NCI-H510A treated with DMSO at 0.1 percent for 48 hours (cell line): ENCODE measurements at places on chromosomes 3 and 15.

DNA sequence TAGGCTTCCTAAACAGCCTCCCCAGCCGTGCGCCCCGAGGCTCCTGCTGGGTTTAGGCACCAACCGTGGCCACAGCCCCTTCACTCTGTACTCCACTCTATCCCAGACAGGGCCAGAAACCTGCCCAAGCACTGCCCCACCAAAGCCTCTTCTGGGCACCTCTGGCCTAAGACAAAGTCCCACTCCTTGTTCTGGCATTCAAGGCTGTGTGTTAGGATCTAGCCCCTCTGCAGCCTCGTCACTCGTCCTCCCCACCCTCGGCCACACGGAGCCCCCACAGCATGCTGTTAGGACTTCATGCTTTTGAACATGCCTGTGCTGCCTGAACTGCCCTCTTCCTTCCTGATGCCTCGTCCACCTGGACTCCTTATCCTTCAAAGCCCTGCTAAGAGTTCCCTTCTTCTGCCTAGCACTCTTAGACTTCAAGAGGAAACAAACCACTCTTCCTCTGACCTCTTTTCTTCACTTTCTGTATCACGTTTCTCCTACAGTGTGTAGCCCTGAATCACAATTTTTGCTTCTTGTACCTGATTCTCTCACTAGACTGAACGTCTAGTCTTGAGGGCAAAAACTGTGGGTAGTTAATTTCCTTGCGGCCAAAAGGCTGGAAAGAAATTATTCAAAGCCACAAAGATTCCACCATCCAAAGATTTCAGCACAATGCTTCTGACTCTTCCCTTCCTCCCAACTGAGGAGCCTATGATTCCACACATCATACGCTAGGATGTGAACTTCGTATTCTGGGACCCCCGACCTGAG, 28.6 kb downstream of the WNT7A start:
- no peak for DNase-seq

DNA sequence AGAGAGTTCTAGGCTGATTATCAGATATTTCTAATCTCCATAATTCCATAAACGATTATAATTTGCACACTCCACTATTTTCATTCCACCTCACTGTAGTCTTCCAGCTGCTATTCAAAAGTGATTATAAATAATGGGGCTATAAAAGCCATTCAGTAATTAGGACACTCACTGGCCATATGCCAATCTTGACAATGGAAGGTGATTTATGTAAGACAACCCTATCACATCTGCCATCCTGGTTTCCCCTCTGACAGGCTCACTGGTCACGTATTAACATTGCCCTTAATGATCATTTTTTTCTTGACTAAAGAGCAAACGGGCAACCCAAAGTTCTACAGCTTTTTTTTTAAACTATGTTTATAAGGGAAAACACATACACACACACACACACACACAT, 402.4 kb downstream of the MAGI1 start:
- DNase-seq, result peak; percentile 25

DNA sequence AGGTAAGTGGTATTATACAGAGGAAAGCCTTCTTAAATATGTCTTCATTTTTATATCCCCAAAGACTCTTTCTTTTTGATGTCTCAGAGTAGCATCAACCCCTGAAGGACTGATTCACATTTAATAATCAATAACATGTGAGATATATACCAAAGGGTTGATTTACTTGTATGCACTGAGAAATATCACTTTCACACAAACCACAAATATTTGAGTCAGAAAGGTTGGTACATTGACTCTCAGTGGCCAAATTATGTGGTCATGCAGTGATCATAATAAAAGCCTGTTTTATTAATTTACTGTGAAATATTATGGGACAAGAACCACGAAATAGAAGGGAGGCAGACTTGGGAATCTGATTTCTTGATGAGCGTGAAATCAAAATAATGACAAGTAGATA, 329.0 kb downstream of the GBE1 start:
- no peak for DNase-seq

GRCh38 chr15:99307735-99308134, 56.5 kb downstream of the LRRC28 start:
- no peak for DNase-seq

- DNase-seq, result no peak
These were observed 76.2 kb downstream of the NR2F2 start for GRCh38 chr15:96406701-96407100.

GRCh38 chr3:79148786-79149185, 619.0 kb downstream of the ROBO1 start:
- DNase-seq, result no peak

DNA sequence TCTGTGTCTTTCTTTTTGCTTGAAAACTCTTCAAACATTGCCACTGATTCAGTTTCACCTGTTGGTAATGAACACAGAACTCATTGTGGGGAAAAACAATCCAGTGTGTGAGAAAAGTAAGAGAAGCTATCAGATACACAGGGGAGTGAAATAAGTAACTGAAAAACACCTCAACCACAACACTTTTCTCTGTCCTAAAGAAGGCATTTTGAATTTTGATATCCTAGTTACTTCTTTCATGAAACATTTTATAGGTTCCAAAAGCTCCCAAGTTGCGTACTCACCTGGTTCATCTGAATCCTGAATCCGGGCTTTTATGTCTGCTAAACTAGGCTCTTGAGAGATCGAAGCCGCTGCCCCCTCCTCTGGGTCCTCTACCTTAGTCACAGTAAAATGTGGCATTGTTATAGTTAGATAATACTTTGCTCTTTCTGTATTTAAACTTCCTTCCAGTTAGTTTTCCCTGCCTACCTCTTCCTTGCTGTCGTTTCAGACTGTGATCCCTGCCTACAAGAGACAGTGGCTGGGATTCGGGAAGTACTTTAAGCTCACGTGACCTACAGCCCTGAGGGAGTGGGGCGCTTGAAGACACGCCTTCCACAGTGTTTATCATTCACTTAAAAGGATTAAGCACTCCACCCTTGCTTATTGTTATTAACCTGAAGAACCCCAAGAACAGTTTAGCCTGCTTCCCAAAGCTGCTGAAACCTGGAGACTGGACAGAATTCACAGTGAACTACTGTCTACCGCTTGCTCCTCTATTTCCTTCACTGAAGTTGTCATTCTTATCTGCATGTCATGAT, 19.1 kb downstream of the SLC12A6 start:
- DNase-seq, result peak; percentile 63

- DNase-seq, result no peak
These were observed 30.6 kb upstream of the GATA2 start for GRCh38 chr3:128523591-128523990.

DNA sequence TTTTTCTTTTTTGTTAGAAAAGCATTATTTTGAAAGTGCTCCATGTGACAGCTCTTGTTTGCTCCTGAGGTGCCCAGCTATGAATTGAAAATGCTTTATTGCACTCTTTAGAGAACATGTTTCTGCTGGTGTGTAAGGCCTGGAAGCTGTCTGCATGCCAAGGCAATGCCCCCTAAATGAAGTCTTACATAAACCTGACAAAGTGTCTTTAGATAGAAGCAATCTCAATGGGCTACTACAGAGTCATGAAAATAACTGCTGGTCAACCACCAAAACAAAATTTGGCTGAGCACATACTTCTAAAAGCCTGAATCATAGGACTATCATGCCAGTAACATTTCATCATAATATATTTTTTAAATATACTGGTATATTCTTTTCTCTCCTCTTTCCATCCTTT, 178.7 kb downstream of the THRB start:
- DNase-seq, result no peak

GRCh38 chr15:95567686-95568085, 762.8 kb upstream of the NR2F2 start:
- DNase-seq, result no peak

DNA sequence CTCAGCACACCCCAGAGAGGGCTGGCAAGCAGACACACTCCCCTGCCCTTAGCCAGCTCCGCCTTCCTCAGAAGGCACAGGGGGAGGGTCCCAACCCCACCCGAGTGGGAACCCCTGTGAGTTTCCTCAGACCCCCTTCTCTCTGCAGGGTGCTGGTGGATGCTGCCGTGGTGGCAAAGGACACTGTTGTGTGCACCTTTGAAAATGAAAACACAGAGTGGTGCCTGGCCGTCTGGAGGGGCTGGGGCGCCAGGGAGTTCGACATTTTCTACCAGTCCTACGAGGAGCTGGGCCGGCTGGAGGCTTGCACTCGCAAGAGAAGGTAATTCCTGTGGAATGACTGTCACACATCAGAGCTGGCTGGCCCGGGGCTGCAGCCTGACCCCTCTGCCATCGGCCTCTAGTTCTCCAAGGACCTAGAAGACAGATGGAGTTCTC, 149.4 kb downstream of the LRRK1 start:
- no peak for DNase-seq

DNA sequence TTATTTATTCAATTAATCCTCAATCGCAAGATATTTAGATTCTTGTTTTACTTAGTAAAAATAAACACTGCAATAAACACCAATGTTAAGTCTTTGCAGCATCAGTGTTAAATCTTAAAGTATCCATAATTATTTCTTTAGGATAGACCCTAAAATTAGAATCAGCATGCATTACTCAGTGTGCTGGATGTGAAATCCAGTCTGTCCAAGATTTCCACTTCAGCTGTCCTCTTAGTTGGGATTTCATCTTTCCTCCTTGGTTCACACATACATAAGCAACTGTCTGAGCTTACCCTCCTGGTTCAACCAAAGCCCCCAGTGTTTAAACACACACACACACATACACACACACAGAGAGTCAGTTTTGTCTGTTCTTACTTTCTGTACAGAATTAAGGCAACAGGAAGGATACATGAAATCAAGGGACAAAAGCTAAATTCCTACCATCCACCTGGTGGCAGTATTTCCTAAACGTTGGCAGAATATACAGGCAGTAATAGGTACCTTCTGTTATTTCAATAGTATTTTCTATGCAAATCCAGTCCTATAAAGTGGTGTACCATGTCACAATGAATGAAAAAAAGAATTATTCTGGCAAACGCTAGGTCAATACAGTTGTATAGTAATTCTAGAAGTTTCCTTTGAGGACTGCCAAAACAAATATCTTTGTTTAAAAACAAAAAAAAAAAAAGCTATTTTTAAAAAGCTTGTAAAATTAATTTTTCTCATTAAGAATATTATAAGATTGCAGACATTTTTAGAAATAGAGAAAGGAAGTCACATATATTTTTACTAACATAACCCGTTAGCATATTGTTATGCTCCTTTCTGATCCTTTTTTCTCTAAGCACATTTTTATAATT, 27.3 kb upstream of the DMXL2 start:
- peak; percentile 69 for DNase-seq
